CD8-positive, alpha-beta T cell (primary cell): ENCODE measurements at places on chromosomes 1 and 21. TPM values are rescaled to one million over a fixed set of nuclear protein-coding genes. Genes with fewer than 3 reads are reported as not detected.

DNA sequence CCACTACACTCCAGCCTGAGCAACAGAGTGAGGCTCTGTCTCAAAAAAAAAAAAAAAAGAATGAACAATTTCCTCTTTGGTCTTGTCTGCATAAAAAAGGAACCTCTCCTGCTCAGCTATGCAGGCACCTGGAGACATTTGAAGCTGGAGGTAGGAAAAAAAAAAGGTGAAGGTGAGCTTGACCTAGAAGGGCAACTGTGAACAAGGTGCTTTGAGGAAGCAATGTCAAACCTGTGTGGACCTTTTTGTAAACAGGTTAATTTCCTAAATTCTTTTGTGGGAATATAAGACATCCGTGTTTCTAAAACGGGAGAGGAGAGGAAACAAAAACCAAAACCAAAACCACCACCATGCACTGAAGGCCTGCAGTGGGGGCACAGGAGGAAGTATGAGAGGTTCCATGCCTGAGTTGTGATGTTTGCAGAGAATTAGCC is 77.5 kb downstream of the SLC45A1 start:
- no peak for DNase-seq

DNA sequence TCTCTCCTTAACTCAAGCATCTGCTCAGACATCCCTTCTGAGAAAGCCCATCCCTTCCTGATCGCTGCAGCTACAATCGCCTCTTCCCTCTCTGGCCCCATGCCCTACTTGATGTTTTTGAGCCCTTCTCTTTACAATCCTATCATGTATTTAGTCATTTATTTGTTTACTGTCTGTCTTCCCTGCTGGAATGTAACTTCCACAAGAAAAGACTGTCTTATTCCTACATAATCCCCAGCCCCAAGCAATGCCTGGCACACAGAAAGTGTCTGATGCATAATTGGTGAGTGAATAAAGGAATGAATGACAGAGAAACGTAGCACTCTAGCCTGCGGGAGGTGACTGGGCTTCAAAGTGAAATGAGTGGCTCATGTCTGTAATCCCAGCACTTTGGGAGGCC is 25.4 kb downstream of the ECE1 start:
- DNase-seq: no peak

DNA sequence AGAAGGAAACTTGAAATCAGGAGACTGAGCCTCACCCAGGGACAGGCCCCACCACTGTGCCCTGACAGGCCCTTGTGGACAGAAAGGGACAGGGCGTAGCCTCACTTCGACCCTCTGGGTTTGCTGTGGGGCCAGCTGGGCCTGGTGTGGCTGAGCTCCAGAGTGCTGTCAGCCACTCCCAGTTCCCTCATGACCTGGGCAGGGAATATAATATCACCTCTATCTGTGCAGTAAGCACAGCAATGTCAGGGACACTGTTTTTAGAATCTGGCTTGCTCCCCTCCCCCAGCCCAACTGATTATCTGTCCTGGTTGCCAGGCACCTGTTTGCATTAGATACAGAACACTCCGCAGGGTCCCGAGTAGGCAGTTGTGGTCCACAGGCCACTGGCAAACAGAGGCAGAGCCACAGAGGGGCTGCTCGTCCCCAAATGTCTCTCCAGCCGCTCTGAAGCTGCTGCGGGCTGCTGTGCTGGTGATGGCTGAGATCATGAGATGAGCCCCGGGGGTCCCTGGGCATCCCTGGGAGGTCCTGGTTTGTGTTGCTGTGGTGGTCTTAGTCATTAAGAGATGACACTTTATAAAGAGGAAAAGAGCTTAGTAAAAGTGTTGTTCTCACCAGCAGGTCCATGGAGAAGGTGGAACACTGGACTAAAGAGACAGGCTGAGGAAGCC is 51.6 kb downstream of the ETS2 start:
- DNase-seq: no peak

Gene DCST1
- total RNA-seq: 0.30 TPM

GRCh38 chr1:119873135-119874015 is 22.9 kb downstream of the ADAM30 start:
- DNase-seq: no peak

GRCh38 chr1:211036381-211037060 is 97.4 kb downstream of the KCNH1 start:
- DNase-seq: no peak

DNA sequence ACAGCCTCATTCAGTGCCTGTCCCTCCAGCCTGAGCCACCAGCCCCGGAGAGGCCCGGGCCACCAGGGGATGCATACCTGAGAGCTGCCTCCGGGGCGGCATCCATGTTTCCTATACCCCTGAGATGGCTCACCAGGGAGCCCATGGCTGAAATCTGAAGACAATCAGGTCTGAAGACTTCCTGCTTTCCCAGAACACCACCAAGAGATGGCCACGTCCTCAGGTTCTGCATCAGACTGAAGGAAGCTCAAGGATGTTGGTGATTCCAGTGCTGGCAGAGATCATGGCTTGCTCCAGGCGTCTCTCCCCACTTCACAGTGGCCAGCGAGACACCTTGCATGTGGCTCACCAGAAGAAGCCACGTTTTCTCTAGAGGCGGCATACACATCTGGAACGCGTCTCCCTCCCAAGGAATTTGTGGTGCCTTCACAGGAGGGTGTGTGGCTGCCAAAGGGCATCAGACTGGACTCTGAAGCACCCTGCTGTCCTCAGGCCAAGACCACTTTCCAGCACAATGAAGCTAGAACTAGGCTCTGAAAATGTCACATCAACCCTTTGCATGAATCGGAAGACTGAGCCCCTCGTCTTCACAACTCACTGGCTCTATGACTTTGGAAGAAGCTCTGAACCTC is 170.7 kb upstream of the IRF2BP2 start:
- DNase-seq: no peak

DNA sequence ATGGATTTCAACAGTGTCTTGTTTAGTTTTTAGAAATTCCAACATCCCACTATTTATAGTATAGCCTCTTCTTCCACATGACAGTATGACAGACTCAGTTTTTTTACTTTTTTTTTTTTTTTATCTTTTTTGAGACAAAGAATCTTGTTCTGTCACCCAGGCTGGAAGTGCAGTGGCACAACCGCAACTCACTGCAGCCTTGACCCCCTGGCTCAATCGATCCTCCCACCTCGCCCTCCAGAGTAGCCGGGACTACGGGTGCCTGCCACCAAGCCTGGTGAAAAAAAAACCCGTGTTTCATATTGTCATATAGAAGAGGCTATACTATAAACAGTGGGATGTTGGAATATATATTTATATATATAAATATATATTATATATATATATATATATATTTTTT is 1.2 kb upstream of the DR1 start:
- no peak for DNase-seq

Gene PROX1
- total RNA-seq: not detected

GRCh38 chr1:212691561-212692071 is 8.0 kb downstream of the BATF3 start:
- no peak for DNase-seq

GRCh38 chr21:37742115-37742514 is 174.1 kb downstream of the KCNJ6 start:
- no peak for DNase-seq

Gene RBP7
- total RNA-seq: not detected

GRCh38 chr1:7684132-7684531 is 87.0 kb upstream of the VAMP3 start:
- DNase-seq: no peak

Gene LCK
- total RNA-seq: 203 TPM

DNA sequence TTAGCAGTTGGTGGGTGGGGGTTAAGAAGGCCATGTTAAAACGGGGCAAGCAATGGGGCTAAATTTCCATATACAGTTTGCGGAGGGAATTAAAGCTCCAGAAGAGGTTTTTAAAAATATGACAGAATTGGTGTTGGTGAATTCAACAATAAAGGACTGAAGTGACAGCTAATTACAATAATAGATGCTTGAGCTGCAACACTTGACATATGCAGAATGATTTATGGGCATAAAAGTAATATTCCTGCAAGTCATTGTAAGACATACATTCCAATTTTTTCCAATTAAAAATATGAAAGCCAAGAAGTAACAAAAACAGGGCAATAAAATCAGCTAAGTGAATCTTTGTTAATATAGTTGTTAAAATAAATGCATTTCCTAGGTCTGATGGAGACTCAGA is 202.2 kb upstream of the MAP1LC3C start:
- DNase-seq: no peak

GRCh38 chr1:204081164-204081790 is 8.4 kb downstream of the SOX13 start:
- DNase-seq: no peak

DNA sequence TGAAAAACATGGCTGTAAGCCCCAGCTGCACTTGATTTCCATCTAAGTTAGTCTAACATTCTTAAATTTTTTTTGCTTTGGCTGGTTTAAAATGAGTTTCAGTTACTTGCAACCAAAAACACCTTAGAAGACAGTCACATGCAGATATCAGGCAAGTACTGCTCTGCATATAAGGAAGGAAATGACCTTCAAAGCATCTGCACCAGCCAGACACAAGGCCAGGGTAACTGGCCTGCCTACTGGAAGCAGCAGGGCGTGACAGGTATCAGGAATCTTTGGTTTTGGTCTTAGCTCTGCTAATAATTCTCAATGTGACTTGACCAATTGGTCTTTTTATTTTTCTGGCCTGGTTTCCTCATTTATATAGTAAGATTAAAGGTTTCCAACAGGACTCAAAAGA is 33.5 kb downstream of the SCYL3 start:
- DNase-seq: no peak

Gene MRTO4
- 18.9 TPM for total RNA-seq
